ENCODE measurements at places on chromosomes 6 and 20.

DNA sequence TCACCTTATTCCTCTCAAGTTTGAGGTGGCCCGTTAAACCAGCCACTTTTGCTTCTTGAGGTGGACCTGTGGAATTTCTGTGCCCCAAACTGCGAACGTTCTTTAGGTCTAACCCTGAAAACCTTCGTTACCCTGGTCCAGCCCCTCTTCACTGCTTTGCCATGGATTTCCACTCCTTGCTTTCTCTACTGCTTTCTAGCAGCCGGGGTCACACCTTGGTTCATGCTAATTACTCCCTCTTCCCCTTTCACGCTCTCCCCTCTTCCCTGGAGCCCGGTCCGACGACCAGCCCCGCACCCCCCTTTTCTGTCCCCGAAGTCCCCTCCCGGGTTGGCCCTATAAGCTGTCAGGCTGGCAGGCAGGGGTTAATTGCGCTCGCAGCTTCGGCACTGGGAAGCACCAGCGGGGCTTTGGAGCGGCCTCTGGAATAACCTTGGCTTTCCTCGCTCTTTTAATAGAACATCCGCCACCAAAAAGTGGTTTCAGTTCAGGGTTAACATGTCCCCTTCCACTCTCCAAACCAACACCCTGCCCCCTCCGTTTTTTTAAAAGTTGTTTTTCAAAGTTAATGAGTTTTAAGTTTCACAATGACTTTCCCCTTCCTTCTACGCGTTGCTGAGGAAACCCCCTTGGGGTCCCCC is 1.4 kb upstream of the HIVEP1 start:
- DNase-seq, result no peak

- peak; percentile 66 for DNase-seq
Observed at GRCh38 chr6:44268095-44268628, 2.1 kb upstream of the TMEM151B start.

DNA sequence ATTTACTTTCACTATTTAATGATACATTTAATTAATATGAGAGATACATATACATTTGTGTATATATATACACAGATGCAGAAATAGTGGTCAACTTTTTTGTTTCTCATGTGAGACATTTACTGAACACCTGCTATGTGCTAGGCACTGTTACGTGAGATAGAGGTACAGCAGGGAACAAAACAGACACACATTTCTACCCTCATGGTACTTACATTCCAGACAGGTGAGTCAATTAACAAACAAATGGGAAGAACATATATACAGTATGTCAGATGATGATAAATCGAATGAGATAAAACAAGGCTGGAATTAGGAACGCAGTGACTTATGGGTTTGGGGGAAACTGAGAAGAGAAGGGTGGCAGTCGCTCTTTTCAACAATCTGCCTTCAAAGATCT is 5.1 kb downstream of the TFB1M start:
- DNase-seq, result no peak

DNA sequence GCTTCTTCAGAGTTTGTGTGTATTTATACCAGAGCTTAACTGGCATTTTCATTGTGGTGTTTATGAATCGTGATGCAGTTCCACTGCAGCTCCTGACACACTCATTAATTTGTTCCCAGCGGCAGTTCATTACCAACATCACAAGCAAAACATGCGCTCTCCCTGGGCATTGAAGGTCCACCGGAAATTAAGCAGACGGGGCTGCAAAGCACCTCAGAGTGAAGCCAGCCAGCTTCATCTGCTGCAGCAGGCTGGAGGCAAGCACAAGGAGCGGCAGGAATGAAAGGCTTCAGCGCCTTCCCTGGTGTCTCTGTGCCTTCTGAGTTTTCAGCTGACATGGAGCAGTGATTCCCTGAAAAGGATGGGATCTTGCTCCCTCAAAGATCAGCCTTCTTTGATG is 246.0 kb upstream of the SPTLC3 start:
- no peak for DNase-seq

- DNase-seq, result no peak
Observed at GRCh38 chr6:126127659-126128058, 141.3 kb downstream of the TRMT11 start.

DNA sequence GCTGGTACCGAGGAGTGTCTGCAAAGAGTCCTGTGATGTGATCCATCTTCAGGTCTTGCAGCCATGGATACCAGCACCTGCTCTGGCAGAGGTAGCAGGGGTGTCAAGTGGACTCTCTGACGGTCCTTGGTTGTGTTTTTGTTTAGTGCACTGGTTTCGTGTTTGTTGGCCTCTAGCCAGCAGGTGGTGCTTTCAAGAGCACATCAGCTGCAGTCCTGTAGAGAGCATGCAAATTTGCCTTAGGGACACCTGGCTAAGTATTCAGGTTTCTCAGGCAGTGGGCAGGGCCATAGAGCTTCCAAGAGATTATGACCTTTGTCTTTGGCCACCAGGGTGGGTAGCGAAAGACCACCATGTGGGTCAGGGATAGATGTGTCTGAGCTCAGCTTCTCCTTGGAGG is 14.5 kb upstream of the RGS17 start:
- DNase-seq, result no peak

DNA sequence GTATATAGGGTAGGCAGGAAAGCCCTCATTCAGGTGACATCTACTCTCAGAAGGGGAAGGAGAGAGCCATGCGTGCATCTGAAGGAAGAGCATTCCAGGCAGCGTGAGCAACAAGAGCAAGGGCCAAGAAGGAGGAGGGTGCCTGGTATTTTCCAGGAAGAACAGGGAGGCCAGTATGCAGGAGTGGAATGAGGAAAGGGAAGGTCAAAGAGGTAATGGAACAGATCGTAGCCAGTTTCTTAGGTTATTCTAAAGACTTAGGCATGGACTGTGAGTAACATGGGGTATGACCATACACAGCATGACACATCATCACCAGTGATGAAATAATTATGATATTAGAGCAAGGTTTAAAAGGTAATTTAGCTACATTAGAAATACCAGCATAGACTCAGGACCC is 24.1 kb downstream of the ALDH8A1 start:
- DNase-seq, result no peak

GRCh38 chr6:79467716-79468115 is 69.5 kb downstream of the LCA5 start:
- DNase-seq, result no peak

GRCh38 chr20:17431621-17432364 is 99.4 kb downstream of the BFSP1 start:
- peak; percentile 25 for DNase-seq

- DNase-seq, result no peak
Observed at GRCh38 chr6:114339706-114340105, 3.1 kb downstream of the HS3ST5 start.

DNA sequence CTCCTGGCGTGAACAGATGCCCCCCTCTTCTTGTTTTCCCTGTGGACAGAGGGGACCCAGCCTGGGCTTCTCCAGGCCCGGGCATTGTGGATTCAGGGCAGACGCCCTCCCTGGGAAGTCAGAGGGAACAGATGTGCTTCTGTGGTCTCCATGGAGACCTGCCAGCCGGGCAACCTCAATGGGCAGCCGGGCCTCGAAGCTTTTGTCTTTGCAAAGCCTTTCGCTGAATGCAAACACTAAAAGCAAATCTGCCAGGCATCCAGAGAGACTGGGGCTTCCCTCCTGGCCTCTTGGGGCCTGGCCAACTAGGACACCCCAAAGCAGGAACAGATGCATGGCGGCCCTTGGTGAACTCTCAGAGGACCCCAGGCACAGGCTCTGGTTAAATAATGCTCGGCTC is 370.0 kb upstream of the SULF2 start:
- peak; percentile 80 for DNase-seq

DNA sequence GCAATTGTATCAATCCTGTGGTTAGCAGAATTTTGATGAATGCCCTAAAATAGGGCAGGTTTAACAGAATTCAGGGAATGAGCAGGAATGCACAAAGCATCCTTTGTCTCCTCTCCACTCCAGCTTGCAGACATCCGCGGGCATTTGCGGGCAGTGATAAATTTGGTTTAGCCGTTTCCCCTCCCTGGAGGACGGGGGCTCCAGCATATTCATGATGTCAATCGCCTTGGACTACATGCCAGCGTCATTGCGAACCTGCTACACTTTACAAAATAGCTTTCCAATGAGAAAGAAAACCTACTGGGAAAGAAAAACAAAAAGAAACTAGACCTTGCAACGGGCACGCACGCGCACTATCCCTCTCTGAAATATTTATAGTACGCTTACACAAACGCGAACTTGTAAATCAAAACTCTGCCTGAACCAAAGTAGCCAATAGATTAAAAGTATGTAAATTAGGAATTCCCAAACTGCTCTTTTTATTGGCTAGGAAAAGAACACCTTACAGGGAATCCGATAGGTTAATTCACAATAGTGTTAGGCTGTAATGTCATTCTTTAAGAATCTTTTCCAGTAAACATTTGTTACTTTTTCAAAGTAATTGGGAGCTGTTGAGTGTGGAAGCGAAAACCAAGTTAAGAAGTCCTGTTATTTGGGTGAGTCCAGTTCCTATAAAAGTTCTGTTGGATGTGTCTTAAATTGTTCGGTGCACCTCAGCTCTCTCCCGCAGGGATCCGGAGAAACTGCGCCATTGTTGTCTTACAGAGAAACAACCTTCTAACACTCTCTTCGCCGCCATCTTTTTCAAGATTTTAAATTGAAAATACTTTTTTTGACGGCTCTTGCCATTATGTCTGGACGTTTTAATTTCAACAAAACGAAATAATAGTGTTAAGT is 136.7 kb downstream of the HFE start:
- peak; percentile 70 for DNase-seq

Data from midbrain (tissue), 1 donor.